K562 (cell line): ENCODE measurements at places on chromosomes 3 and 15.
A peak's percentile ranks its signal among the peaks of the same experiment; 100 is the strongest.

GRCh38 chr15:62845241-62846126 is 197.1 kb upstream of the TPM1 start:
- no peak for DNase-seq

- peak; percentile 10 for DNase-seq
These were observed 18.3 kb downstream of the MAGEL2 start for GRCh38 chr15:23629234-23629805.

GRCh38 chr3:18044971-18045880 is 302.8 kb upstream of the TBC1D5 start:
- DNase-seq: no peak

GRCh38 chr15:74663303-74664027 is 32.4 kb downstream of the EDC3 start:
- DNase-seq: no peak

DNA sequence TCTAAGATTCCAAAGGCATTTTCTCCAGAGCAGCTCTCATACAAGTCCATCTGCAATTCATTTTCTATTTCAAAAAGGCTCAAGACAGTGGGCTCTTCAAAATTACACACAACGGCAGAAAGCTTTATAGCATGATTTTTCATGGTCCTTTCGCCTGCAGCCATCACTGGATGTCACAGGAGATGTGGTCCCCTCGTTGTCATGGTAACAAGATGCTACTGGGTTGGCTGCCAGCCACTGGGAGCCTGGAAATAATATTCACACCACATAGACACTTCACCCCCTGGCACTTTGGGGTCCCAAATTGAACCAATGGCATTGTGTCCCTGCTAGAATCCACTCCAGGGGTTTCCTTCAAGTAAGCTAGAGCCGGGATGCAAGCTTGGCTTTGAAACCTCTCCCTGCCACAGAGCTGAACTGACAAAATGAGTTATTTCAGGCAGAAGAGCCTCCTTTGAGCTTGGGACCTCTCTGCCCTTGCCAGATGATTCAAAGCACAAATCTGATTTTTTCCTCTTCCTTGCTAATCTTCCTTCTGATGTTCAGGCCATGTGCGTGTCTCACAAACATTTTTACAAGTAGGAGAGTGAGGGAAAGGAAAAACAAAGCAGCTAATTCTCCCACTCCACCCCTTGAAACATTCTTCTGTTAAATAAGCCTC is 512.6 kb upstream of the ADAMTS9 start:
- no peak for DNase-seq

DNA sequence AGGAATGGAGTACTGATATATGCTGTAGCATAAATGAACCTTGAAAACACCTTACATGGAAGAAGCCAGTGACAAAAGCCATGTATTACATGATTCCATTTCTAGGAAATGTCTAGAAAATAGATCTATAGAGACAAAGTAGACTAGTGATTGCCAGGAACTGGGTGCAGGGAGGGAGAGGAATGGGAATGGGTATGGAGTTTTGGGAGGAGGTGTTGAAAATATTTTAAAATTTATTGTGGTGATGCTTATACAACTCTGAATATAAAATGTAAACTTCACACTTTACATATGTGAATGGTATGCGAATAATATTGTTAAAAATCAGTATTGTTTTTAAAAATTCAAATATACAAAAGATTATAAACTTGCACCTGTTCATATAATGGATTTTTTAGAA is 22.5 kb downstream of the ATP1B3 start:
- DNase-seq: no peak

DNA sequence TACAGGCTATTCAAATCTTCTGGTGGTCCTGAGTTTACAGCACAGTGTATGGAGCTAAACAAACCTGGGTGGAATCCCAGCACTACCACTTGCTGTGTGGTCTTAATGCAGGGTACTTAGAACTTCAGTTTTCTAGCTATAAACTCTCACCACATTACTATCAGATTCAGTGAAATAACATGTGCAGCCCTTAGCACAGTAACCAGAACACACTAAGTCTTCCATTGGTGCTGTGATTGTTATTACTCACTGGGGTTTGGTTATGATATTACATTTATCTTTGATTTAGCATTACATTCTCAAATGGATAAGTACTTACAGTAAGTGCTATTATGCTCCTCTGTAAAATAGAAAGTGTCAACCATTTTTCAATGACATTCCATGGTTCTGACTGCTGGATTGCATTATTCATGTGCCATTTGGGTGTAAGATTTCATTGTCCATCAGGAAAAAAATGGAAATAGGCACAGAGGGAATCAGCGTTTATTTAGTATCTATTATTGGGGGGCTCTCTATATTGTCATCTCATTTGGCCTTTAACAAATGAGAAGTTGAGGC is 81.9 kb downstream of the PDE8A start:
- no peak for DNase-seq

DNA sequence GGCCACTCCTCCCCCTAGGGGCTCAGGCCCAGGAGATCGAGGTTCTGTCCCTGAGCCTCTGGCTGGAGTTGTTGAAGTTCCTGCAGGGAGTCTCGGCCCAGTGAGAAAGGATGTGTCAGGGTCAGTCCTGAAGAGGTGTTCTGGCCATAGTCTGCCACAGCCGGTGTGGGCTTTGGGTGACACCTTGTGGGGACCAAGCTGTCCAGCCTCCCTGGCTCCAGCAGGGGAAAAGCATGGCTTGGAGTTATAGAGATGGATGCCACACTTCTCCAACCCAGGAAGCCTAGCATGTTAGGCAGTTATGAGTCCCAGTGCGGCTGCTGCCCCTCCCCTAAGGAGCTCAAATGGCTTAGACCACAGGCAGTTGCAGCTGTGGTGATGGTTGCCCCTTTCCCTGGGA is 945.6 kb upstream of the GBE1 start:
- no peak for DNase-seq
